HFFc6 (cell line): ENCODE measurements at places on chromosomes 11 and 22. TPM values are rescaled to one million over a fixed set of nuclear protein-coding genes. Genes with fewer than 3 reads are reported as not detected.

Gene SYT7
- 0.21 TPM in 1 of 3 replicates, not detected in the others for total RNA-seq

Gene TEX12
- total RNA-seq = not detected in 3 replicates

Gene KCNE3
- not detected in 3 replicates for total RNA-seq

Gene TYMP
- total RNA-seq = 0.95 to 2.0 TPM (median 1.6 TPM) in 3 replicates

Gene TUBA8
- total RNA-seq = 0.24 to 0.41 TPM (median 0.38 TPM) in 3 replicates

Gene ARHGAP32
- total RNA-seq = 6.5 to 8.7 TPM (median 7.2 TPM) in 3 replicates

- no peak for DNase-seq
- H3K4me3 ChIP-seq = no peak overlapping the region
- peaks cover 13% of the 10 kb centered on the region for H3K27me3 ChIP-seq
- no peaks in the 10 kb centered on the region for H3K36me3 ChIP-seq
- no peak overlapping the region for H3K27ac ChIP-seq
- no peaks in the 10 kb centered on the region for H3K4me1 ChIP-seq
Observed at GRCh38 chr11:67417425-67417824, 1.9 kb downstream of the CARNS1 start.

GRCh38 chr11:9158898-9159391 is 67.5 kb upstream of the SCUBE2 start:
- H3K4me1 ChIP-seq = peaks cover 44% of the 10 kb centered on the region
- H3K27me3 ChIP-seq = peaks cover 6% of the 10 kb centered on the region
- DNase-seq = peak; percentile 47
- peak overlapping the region; percentile 77 for H3K27ac ChIP-seq
- H3K4me3 ChIP-seq = peak overlapping the region; percentile 44
- H3K36me3 ChIP-seq = peaks cover 26% of the 10 kb centered on the region

DNA sequence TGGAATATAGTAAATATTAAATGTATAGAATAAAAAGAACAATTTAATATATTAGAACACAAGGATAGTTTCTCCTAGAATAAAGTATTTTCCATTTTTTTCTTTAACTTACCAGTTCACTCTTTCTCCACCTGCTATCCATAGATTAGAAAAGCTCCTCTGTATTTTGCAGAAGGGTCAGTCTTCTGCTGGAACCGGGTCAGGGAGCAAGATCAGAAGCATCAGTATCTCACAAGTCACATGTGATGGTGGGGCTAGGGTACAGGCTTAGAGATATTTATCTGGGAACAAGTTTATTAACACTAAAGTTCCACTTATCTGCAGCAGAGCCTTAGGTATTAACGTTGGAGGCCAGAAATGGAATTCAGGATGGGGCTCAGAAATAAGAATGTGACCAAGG is 17.3 kb upstream of the OR52A1 start:
- no peaks in the 10 kb centered on the region for H3K27me3 ChIP-seq
- H3K4me1 ChIP-seq = no peaks in the 10 kb centered on the region
- H3K36me3 ChIP-seq = no peaks in the 10 kb centered on the region

GRCh38 chr11:105718641-105719040 is 108.8 kb downstream of the GRIA4 start:
- H3K36me3 ChIP-seq = no peaks in the 10 kb centered on the region; the same call in 1 of the 2 replicates
- H3K27me3 ChIP-seq = no peaks in the 10 kb centered on the region
- H3K27ac ChIP-seq = no peak overlapping the region
- no peaks in the 10 kb centered on the region for H3K4me1 ChIP-seq
- no peak for DNase-seq

GRCh38 chr22:37843741-37844089 is 419 bp downstream of the ANKRD54 start:
- peaks cover 24% of the 10 kb centered on the region for H3K36me3 ChIP-seq
- DNase-seq = no peak
- H3K27me3 ChIP-seq = no peaks in the 10 kb centered on the region
- peaks cover 21% of the 10 kb centered on the region for H3K4me1 ChIP-seq
- peak overlapping the region; percentile 94 for H3K27ac ChIP-seq
